NCI-H510A (cell line): ENCODE measurements at places on chromosomes 2 and 18.

- peak; percentile 1 for DNase-seq
Measured at GRCh38 chr2:143451642-143452281, 322.5 kb downstream of the ARHGAP15 start.

DNA sequence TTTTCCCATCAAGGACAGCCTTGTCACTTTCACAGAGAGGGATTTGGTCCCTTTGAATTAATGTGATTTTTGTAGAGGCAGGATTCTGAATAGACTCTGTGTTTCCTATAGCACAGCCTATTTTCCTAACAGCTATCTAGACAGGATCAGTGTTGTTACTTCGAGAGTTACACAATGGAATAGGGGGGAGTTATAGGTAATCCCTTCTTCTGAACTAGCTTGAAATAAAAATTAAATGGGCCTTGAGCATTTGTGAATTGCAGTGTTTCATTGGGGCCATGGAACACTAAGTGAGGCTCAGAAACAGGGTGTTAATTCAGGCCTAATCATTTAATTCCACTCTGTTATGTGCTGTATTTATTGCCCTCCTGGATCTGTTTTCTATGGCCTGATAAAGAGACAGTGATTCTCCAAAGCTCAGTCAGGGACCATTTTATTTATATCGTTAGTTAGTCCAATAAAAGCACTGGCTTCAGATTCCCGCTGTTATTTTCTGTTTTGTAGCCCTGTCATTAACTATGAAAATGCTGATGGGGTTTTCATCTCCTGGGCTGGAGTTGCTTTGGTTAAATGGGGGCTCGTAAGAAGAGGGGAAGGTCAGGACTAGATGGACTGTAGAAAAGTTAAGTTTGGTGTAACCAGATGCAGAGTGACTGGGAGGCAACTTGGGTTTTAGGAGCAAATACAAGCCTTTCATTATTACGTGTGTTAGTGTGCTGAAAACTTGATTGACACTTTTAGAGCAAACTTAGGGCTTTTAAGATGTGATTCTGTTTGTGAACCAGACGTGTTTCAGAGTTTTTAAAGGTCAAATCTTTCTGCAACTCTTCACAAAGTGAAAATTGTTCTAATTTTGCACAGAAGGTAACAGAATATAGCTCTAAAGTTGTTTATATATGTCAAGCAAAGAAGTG is 461.0 kb upstream of the HNRNPA3 start:
- DNase-seq: no peak

- DNase-seq: no peak
Measured at GRCh38 chr18:39485696-39486095, 1920.1 kb upstream of the CELF4 start.

DNA sequence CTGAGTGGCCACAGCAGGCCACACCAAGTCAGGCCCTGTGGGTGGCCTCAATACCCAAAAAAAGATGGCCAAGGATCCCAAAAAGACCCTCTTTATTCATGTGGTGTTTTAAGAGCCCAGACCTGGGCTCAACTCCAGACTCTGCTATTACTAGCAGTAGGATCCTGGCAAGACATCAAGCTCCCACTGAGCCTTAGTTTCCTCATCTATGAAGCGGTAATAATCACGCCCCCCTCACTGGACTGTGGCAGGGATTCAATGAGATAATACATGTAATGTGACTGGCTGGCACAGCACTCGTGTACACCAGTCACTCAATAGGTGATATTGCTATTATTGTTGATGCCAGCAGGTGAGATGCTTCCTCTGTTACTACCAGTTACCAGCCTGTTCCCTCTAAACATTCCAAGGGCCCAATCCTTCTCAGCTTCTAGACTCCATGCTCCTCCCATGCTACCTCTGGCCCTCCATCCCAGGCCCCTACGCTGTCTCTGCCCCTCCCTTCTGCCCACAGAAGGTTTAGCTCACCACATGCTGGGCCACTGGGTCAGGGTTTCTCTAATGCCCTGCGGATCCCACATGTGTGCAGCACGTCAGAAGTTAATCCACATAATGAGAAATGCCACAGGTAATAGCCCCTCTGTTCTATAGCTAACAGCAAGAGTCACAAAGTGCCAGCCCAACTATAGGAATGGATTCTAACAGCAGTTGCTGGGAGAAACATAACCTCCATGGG is 51.2 kb downstream of the SLC4A5 start:
- DNase-seq: no peak

- no peak for DNase-seq
Measured at GRCh38 chr18:621291-622043, 24.7 kb downstream of the CLUL1 start.

DNA sequence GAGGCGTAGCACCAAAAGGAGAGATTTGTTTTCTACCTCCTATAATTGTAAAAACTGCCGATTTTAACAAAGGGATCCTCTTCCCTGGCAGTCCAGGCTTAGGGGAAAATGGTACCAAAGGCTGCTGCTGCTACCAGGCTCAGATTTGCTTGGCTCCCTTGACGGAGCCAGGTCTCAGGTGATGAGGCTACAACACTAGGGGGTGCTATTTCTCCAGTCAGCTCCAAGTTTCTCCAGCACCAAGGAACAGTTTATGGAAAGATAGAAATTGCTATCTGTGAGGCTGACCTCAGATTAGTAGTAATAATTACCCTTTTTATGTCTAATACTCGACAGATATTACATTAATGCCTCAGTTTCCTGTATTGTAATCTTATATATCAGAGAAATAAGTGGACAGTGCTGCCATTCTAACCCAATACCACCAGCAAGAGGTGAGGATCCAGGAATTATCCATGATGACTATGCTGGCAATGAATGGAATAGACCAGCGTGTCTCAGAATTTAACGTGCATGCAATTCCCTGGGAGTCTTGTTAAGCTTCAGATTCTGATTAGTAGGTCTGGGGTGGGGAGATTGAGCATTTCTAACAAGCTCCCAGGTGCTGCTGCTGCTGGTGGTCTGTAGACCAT is 111.3 kb downstream of the ESCO1 start:
- no peak for DNase-seq

- no peak for DNase-seq
Measured at GRCh38 chr2:203798296-203799087, 69.1 kb upstream of the CTLA4 start.

GRCh38 chr2:223049356-223049755 is 2.6 kb upstream of the KCNE4 start:
- no peak for DNase-seq

DNA sequence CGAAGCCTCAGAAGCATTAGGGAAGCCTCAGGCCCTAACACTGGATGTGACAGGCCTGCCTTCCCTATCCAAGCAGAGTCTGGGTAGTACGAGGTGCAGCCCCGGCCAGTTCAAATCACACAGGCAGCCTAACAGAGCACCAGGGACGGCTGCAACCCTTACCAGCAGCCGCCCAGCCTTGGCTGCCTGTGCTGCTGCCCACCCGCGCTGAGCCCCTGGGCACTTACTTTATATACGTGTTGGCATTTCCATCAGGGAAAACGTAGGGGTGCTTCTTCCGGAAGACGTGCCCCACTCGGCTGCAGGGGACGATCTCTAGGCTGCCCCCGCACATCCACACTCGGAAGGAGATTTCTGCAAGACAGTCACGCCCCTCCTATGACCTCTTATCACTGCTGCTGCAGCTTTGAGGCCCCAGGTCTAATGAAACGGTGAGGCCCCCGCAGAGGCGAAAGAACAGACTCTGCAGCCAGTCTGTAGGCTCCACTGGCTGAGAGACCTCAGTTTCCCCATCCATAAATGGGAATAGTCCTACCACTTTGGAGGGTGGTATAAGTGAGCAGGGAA is 124.7 kb upstream of the CAPN13 start:
- DNase-seq: no peak

GRCh38 chr2:26770986-26771586 is 7.0 kb downstream of the SLC35F6 start:
- DNase-seq: no peak

GRCh38 chr2:118056165-118056534 is 32.1 kb upstream of the INSIG2 start:
- DNase-seq: no peak

- DNase-seq: peak; percentile 35
Measured at GRCh38 chr2:204325468-204325867, 219.8 kb upstream of the PARD3B start.

- no peak for DNase-seq
Measured at GRCh38 chr2:238820916-238821315, 27.0 kb upstream of the TWIST2 start.

DNA sequence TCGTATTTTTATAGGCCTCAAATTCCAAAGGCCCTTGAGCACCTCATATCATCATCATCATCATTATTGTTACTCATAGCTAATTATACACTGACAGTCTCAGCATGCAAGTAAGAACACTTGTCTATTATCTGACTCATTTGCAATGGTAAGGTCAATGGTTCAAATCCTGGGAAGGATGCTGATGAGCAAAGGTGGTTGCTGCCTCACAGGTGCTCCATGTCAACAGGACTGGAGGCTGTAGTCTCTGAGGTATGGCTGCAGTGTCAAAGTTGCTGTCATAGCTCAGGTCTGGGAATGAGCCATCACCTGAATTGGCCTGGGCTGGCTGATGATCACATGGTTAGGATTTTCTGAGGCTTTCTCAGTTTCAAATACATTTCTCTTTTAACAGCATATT is 379.3 kb downstream of the BCL11A start:
- no peak for DNase-seq

- no peak for DNase-seq
Measured at GRCh38 chr2:75459565-75460310, 101.0 kb downstream of the EVA1A start.

DNA sequence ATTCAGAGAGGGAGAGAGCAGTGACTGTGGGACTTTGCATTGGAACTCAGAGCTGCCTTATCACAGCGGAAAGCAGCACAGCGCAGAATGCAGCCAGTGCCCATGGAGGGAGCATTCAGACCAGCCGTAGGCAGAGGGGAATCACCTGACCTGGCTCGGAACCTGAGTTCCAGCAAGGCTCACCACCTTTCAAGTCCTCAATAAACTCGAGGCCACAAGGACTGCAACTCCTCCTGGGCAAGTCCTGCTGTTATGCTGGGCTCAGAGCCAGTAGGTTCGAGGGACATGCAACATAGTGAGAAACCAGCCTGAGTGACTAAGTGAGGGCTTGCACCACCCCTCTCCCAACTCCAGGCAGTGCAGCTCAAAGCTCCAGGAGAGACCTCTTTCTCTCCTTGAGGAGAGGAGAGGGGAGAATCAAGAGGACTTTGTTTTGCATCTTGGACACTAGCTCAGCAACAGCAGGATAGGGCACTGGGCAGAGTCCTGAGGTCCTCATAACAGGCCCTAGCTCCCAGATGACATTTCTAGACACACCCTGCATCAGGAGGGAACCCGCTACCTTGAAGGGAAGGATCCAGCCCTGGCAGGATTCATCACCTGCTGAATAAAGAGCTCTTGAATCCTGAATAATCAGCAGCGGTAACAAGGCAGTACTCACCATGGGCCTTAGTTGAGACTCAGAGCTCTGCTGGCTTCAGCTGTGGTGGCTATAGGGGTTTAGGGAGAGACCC is 136.8 kb upstream of the OTOS start:
- DNase-seq: no peak

DNA sequence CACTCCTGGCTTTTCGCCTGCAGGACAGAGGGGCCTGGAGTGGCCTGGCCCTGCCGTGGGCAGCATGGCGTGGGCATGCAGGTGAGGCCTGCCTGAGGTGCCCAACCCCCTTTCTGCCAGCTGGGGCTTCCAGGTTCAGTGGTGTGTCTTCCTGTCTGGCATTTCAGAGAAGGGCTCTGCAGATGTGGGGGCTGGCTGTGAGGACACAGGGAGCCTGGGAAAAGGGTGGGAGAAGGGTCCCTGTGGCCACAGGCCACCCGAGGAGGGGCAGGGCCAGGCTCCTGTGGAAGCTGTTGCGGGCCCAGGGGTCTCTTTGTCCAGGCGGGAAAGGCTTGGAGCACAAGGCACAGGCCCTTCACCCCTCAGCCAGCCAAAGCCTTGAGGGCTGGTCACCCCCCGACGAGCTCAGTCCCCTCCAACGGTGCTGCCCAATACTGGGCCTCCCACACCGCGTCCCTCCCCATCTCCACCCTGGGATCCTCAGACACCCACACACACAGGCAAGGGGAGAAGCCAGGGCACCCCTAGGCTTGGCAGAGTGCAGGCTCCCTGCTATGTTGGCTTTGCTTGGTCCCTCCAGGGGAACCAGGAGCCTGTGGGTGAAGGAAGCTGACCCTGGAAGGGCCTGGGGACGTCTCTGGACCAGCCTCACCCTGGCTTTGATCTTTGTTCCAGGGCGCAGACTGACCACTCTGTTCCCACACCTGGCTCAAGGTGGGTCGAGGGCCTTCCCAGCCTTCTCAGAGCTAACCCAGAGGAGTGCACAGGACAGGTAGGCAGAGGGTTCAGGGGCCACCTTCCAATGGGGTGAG is 3.7 kb upstream of the AQP12A start:
- DNase-seq: no peak

DNA sequence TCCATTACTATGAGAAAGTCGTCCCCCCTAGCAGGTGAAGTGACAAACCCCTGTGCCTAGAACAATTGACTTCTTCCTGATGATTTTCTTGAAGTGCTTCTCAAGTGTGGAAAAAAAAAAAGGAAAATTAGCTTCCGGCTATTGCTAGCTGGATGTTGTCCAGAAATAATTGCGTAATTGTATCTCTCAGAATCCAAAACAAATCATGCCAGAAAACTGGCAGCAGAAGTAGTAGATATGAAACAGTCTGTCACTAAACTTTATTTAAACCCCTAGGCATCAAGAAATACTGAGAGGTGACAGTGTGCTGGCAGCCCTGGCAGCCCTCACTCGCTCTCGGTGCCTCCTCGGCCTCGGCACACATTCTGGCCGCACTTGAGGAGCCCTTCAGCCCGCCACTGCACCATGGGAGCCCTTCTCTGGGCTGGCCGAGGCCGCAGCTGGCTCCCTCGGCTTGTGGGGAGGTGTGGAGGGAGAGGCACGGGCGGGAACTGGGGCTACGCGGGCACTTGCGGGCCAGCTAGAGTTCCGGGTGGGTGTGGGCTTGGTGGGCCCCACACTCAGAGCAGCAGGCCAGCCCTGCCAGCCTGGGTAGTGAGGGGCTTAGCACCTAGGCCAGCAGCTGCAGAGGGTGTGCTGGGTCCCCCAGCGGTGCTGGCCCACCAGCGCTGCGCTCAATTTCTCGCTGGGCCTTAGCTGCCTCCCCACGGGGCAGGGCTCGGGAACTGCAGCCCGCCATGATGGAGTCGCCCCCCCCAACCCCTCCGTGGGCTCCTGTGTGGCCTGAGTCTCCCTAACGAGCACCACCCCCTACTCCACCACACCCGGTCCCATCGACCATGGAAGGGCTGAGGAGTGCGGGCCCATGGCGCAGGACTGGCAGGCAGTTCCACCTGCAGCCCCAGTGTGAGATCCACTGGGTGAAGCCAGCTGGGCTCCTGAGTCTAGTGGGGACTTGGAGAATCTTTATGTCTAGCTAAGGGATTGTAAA is 80.5 kb upstream of the ABCA12 start:
- no peak for DNase-seq

- DNase-seq: no peak
Measured at GRCh38 chr2:6647046-6647445, 218.7 kb downstream of the CMPK2 start.

DNA sequence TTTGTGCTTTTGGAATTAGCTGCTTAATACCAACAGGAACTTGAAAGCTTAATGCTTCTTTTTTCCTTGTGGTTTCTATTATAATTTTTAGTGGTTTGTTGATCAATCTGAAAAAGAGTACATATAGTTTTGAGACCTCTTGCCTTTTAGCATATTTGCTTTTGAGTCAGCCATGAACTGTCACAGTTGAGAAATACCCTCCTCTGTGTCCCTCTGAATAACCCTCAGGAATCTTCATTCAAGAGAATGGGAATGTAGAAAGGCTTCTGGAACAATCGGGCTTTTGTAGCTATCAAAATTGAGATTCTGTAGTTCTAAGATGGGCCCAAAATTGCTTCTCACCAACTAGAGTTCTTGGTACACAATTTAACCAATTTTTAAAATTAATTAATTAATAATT is 451.1 kb upstream of the TRIB2 start:
- DNase-seq: no peak

- DNase-seq: no peak
Measured at GRCh38 chr2:186486651-186487647, 889 bp downstream of the ZC3H15 start.
